Activated CD4-positive, CD25-positive, alpha-beta regulatory T cell treated with anti-CD3 and anti-CD28 coated beads, Interleukin-2, amount 50 U/mL, for 24 hours (primary cell): ENCODE measurements at places on chromosomes 2 and 18.

DNA sequence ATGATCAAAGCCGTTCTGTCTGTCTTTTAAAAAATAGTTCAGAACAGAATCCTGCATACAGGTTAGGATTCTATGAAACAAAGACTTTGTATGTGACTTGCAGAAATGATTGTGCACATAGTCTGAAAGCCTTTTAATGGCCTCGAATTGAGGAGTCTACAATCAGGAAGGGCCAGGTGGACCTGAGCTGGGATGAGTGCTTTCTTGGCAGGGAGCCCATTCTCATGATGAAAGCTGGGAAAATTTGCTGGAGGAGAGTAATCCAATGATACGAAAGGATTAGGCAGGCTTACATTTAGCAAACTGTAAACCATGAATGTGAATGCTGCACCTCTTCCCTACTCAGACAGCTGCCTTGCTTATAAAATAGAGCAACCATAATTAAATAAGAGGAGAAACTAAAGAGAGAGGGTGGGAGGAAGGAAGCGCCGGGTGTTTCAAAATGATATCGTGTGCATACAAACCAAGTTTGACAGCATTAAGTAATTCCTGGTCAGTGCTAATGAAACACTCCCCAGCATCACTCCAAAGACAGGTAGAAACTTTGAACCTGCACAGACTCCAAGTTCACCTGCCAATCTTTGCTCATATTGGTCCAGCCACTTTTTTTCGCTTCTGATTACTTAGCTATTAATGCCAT, 23.7 kb upstream of the CXCR4 start:
- ATAC-seq, result no peak

- ATAC-seq, result no peak
These were observed 7.6 kb upstream of the PRSS56 start for GRCh38 chr2:232512602-232513001.

- ATAC-seq, result no peak
These were observed 336 bp upstream of the DDX1 start for GRCh38 chr2:15591373-15591691.

GRCh38 chr18:63774511-63774910, 707 bp upstream of the SERPINB7 start:
- ATAC-seq, result no peak

- ATAC-seq, result no peak
These were observed 36.1 kb upstream of the ANKRD62 start for GRCh38 chr18:12057419-12058039.

DNA sequence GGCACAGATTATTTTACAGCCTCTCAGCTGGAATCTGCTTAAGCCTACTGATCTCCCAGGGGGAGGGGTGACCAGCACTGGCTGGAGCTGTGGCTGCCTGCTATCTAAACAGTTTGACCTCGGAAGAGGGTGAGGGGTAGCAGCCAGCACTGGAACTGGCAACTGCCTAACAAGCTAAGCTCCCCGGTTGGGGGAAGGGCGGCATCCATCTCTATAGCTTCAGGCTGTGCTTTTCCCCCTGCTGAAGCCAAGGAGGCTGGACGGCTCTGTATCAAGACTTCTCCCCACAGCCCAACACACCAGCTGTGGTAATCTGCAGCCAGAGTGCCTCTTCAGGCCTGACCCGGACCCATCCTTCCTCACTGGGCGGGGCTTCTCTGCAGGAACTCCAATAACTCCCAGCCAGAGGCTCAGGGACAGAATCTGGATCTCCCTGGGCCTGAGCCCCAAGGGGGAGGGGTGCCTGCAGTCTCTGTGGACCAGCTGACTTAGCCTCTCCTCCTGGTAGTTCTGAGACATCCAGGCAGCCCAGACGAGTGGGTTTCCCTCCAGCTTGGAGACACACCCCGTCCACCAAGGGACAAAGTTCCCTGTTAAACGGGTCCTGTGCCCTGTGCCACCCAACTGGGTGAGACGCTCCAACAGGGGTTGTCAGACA, 560.2 kb downstream of the LRP1B start:
- no peak for ATAC-seq

DNA sequence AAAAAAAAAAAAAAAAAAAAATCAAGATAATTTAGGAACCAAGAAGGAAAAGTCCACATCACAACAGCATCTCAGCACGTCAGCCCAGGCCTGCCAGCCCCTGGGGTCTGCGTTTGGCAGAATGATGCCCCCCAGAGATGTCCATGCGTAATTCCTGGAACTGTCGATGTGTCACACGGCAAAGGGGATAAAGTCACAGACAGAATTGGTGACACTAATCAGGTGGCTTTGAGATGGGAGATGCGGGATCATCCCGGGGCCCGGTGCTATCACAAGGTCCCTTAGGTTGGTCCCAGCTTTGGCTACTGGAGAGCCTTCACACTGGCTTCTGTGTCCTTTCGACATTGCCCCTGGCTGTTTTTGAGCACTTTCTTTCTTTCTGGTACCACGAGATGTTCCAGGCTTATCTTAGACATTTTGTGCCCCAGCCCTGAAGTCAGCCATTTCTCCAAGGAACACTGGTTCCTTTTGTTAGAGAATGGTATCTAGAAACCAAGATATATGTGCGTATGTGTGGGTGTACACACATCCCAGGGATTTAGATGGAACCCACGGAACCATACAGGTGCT, 20.7 kb downstream of the RAMP1 start:
- ATAC-seq, result no peak

- no peak for ATAC-seq
These were observed 48.8 kb downstream of the MAP3K20 start for GRCh38 chr2:173124441-173124840.

- no peak for ATAC-seq
These were observed 442.9 kb upstream of the HNRNPA3 start for GRCh38 chr2:176769499-176770370.

- ATAC-seq, result peak; percentile 36
These were observed 475 bp downstream of the B3GNT2 start for GRCh38 chr2:62196278-62196901.

DNA sequence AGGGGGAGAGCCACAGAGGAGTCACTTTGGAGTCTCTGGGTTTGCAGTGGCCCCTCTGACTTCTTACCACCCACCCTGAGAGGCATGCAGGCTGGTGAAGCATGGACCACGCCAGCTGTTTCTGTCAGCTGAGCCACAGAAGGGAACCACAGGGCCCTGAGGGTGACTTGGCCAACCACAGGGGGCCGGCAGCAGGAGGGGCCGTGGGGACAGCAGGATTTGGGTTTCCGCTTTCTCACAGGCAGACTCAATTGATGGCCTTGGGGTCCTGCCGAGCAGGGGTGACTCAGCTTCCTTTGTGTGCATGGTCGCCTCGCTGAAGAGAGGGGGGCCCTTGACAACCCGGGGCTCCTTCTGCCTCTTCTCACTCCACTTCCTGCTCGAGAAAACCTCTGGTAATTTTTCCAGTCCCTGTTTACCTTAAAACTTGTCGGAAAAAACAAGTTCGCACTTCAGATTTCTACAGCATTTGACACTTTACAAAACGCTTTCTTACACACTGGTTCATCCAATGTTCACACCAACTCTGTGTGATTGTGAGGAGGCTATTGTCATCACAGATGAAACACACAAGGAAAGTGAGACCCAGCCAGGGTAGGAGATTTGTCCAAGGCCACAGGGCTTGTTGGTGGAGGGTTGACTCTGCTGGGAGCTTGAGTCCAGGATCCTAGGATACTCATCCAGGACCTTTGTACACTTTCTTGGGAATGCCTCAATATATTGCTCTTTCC, 311.2 kb downstream of the LPIN1 start:
- ATAC-seq, result no peak

DNA sequence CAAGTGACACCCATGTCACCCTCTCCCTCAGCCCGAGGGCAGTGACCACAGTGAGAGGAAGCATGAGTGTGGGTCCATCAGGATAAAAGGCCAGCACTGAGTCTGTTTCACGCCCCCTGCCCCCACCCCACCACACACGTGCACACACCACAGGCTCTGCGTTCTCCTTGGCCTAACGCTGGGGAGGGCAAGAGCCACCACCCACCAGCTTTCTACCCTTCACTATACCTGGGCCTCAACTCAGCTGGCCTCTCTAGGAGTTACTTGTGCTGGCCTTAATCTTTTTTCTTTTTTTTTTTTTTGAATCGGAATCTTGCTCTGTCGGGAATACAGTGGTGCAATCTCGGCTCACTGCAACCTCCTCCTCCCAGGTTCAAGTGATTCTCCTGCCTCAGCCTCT, 140.5 kb downstream of the ZFP36L2 start:
- ATAC-seq, result no peak

DNA sequence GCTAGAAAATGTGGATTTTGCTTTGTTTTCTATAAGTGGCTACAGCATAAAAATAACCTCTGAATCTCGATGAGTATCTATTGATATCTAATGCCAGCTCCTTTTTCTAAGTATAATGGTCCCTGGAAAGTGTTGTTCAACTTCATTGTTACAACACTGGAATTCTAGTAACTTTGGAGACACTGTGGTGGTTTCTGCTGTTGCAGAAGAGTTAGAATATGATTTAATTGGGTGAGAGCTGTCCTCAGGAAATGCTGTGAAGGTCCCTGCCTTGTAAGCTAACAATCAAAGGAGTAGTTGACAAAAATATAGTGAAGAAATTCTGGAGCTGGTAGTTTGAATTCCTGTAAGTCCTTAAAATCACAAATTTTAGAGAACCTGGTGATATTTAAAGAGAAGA, 62.1 kb downstream of the C18orf63 start:
- no peak for ATAC-seq

DNA sequence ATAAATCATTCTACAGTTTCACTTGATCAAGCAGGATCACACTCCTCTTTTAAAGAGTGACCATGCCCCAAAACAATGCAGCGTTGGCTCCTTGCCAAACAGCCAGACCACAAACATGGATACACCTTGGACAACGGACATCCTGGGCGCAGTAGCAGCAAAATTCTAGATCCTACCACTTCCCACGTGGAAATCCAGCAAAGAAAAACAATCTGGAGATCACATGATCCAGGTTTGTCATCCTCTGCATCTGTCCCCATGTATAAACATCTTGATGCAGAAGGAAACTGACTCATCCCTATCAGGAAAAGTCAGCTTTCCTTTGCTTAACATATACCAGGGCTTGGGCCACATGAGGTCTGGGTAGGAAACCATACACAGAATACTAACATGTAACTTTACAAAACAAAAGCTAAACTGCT, 53.1 kb downstream of the ZNF521 start:
- ATAC-seq, result no peak

DNA sequence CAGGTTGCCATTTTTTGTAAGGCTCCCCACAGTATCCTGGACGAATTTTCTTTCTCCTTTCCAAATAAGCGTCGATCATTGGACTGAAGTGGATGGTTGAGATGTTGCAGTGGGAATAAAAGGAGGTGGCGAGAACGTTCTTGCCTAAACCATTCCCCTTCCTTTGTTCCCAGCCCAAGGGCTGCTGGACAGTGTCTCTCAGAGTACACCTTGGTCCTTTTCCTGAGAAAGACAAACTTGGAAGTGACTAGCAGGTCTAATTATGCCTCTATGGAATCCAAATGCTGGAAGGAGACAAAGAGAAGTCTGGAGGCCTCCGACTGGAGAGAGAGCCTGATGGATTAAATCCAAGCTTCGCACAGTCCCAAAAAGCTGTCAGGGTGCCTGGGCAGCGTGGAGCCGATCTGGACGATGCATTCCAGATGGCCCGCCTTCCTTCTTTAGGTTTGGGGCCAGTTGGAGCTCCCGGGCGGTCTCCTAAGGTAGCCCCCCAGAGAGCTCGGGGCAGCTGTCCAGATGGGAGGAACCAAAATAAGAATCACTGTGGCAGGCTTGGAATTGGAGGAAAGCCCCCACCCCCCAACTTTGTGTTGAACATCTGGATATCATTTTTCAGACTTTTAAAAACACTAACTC, 186.8 kb downstream of the TMEM247 start:
- no peak for ATAC-seq

- no peak for ATAC-seq
These were observed 359.0 kb upstream of the UBE2E3 start for GRCh38 chr2:180621366-180621765.

- ATAC-seq, result no peak
These were observed 28.3 kb downstream of the TCF4 start for GRCh38 chr18:55559739-55560138.

GRCh38 chr2:39033980-39034379, 86.9 kb downstream of the SOS1 start:
- no peak for ATAC-seq

DNA sequence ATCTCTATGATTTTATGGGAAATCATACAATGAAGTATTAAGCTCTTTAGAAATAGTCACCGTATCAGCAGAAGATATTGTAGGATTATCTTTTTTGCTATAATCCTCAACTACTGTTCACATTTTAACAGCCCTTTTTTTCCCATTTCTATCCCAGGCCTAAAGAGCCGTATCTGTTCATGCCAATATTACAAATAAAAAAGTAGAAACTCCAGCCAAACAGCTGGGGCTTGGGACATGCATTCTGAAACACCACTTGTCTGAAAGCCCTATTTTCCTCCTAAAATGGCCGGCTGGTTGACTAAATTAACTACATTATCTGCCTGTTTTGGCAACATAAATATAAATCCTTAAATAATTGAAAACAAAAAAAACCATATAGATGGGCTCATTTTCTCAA, 477.8 kb downstream of the CDH2 start:
- ATAC-seq, result no peak

- no peak for ATAC-seq
These were observed 24.6 kb upstream of the SPOPL start for GRCh38 chr2:138476940-138477339.

- ATAC-seq, result peak; percentile 86
These were observed at the start of gene NPHP1 for GRCh38 chr2:110204408-110205385. TSS of gene NPHP1 (minus strand) at chr2:110205013. CDS start at chr2:110204968, 45 bp downstream.

DNA sequence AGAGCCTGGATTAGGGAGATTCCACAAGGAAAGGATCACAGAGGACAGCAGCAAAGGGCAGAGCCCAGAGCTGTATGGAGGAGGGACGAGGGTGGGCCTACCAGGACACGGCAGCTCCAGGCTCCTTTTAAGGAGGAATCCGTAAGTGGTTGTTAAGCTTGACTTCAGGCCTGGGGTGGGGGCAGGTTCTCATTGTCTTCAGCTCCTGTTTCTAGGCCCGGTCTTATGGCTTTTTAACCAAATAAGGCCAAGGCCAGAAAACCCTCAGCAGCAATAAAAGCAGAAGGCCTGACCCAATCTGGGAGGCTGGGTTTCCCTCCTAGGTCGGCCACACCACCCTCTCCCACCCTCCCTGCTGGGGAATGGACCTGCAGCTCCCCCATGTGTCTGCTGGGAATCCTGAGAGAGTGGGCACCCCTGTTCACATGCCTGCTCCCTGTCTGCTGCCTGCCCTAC, 111.2 kb downstream of the PLB1 start:
- ATAC-seq, result no peak

- no peak for ATAC-seq
These were observed 167.9 kb upstream of the REG3A start for GRCh38 chr2:79327460-79327859.

DNA sequence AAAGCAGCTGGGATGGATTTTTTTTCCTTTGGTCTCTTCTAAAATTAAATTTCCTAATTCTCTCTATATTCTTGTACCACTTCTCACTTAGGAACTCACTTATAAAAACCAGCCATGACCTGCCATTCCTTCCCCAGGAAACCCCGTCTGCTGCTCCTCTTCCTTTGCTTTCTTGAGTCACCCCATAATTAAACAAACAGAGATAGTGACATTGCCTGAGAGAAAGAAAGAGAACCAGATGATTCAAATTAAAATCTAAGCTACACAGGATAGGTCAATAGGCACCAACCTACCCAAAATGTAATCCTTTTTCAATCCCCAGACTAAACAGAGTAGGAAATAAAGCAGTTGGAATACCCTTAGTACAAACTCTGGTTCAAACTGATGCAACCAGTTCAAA, 9.7 kb downstream of the STK39 start:
- no peak for ATAC-seq
